Stimulated activated CD8-positive, alpha-beta memory T cell treated with anti-CD3 and anti-CD28 coated beads, Interleukin-4, amount 100 ng/mL, for 1 hour (primary cell): ENCODE measurements at places on chromosomes 1 and 21.

- DNase-seq = no peak
These were observed 44.2 kb downstream of the ELK4 start for GRCh38 chr1:205587581-205587980.

GRCh38 chr21:38766987-38767722 lies 38.6 kb upstream of the ETS2 start:
- DNase-seq = no peak

- DNase-seq = no peak
These were observed 81.4 kb downstream of the RUNX1 start for GRCh38 chr21:34967509-34968289.

DNA sequence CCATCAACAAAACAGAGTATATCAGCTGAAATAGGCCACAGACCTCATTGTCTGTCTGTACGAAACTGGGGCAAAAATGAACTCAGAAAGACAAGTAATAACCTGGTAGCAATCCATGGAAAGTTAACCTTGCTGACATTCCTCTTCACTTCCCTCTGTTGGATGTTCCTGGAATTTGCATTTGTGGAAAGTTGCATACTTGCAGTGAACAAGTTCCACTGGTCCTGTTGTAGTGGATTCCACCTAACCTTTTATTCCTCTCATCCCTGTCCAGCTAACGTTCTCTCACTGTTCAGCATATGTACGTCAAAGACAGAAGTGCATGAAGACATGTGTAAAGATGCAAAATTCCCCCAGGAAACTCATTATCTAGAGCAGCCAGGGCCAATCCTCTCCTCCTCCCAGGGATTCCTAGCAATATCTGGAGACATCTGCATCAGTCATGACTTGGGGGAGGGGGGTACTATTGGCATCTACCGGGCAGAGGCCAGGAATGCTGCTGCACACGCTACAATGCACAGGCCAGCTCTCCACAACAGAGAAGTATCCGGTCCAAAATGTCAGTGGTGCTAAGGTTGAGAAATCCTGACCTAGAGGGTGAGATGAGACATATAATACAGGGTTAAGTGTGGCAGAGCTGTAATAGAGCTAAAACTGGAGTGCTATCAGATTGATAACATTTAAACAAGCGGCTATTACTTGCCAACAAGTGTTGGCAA lies 8.2 kb downstream of the LPAR3 start:
- DNase-seq = no peak

GRCh38 chr1:222784371-222784770 lies 30.5 kb upstream of the DISP1 start:
- no peak for DNase-seq

GRCh38 chr1:244954359-244954758 lies 90.0 kb upstream of the HNRNPU start:
- no peak for DNase-seq

DNA sequence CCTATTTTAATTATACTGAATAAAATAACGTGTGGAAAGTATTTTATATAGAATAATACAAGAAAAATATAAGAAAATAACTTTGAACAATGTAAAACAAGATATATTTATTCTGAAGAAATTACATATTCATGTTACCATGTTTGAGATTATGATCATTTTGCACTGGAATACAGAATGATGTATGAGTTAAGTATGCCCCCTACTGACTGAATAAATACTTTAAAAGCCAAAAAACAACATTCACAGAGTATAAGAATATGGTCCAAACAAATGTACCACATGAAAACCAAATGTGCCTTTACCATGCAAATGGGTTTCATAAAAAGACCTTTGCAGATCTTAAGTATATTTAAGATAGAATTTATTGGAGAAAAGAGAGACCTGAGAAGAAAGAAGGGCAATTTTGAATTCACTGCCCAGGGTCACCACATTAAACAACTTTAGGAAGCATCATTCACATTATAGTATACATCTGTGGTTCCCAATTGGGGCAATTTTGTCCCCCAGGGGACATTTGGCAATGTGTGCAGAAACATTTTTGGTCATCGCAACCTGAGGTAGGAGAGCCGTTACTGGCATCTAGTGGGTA lies 136.6 kb upstream of the GFI1 start:
- DNase-seq = no peak
